CD14-positive monocyte (primary cell): ENCODE measurements at places on chromosomes 5 and 9.

DNA sequence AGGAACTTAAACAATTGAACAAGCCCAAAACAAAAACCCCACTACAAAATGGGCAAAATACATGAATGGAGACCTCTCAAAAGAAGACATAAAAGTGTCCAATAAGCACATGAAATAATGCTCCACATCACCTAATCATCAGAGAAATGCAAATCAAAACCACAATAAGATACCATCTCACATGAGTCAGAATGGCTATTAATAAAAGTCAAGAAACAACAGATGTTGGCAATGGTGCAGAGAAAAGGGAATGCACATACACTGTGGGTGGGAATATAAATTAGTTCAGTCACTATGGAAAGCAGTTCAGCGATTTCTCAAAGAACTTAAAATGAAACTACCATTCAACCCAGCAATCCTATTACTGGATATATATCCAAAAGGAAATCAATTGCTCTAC lies 337.4 kb upstream of the GRIA1 start:
- DNase-seq, result no peak

DNA sequence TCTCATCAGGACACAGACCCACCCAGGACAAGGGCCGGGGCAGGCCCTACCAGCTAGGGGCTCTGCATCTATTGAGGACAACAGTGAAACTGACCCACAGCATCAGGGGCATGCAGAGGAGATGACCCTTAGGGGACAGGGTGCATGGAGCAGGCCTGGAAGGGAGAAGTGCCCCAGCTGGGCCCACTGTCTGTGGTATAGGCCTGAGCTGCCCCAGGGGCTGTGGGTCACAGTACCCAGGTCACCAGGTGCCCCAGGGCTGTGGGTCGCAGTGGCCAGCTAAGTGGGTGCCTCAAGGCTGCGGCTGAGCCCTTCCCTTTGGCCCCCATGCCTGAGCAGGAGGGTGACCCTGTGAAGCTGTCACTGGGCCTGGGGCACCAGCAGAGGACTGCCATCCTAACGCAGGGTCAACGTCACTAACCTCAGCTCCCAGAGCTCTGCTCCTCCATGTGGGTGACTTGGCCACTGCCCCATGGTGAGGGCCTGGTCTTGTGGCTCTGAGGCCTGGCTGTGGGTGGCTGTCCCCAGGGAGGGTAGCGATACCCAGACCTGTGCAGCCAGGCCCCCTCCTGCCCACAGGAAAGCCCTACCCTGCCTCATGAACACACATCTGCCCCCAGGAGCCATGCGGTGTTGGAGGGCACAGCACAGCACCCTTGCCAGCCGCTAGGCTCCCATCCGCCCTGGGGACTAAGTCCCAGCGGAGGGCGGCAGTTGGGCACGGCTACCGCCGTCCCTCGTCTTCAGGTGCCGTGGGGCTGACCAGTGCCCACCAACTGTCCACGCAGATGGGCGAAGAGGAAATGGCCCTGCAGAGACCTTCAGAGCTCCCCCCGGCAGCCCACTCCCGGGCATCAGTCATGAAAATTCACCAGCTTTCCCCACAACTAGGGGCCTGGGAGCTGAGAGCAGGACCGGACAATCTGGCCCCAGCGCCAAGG lies 4.9 kb downstream of the EDF1 start:
- DNase-seq, result no peak

- DNase-seq, result no peak
Measured at GRCh38 chr5:143918961-143919360, 107.0 kb downstream of the HMHB1 start.

GRCh38 chr9:121748727-121749423 lies 97.4 kb downstream of the DAB2IP start:
- no peak for DNase-seq

DNA sequence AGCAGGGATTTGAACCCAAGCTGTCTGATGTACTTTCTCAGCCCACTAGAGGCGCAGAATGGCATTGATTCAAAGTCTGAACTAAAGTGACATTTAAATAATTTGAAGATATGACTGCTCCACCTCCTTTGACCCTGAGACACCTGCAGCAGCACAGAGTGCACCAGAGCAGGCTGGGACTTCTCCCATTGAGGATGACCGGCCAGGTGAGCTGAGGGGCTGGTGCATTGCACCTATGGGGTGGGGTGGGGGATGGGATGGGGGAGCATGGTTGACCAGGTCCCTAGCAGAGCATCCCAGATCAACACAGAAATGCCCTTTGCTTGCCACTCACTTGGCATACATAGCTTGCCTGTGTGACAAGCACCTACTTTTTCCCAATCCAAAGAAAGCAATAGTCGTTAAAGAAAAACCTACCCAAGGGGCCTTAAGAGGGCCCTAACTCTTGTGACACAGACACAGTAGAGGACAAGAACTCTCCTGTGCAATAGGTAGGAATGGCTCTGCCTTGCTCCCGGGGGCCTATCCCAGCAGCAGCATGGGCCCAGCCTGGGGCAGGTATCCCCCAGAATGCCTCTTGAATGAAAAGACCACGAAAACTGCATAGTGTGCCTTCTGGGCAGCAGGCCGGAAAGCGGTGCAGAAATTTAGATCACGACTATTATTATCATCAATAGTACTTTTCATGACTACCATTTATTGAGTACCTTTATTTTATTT lies 6.5 kb downstream of the SH3PXD2B start:
- DNase-seq, result no peak

DNA sequence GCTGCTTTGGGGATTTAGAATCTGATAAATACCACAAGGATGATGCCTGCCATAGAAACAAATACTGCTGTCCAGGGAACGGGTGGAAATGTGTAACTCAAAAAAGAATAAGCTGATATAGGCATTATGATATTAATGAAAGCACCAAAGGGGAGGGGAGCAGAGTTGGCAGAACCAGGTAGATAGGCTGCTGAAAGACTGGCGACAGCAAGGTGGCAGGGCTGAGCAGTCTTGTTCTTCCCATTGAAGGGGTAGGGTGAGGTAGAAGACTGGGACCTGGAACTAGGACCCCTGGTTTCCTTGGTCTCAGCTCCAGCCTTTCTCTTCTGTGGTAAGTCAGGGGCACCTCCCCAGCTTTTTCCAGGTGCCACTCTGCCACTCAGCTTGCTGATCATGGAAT lies 31.4 kb upstream of the TMOD1 start:
- DNase-seq, result no peak

GRCh38 chr9:93670208-93671019 lies 94.0 kb downstream of the PHF2 start:
- DNase-seq, result no peak

DNA sequence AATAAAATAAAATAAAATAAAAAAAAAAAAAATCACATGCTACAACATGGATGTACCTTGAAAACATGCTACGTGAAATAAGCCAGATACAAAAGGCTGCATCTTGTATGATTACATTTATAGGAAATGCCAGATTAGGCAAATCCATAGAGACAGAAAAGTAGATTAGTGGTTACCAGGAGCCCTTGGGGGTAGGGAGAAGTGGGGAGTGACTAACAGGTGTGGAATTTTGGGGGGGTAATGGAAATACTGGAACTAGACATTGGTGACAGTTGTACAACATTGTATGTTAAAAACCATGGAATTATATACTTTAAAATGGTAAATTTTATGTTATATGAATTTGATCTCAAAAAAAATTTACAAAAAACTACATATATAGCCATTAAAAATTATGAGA lies 47.3 kb downstream of the SLC1A1 start:
- DNase-seq, result no peak
